Bladder microvascular endothelial cell (primary cell): ENCODE measurements at places on chromosomes 5 and 9. TPM values are rescaled to one million over a fixed set of nuclear protein-coding genes. Genes with fewer than 3 reads are reported as not detected.

Gene SPINK13
- not detected in 2 replicates for total RNA-seq

Gene PCDHGC4
- total RNA-seq, result 0.49 and 2.8 TPM in 2 replicates

Gene TUSC1
- total RNA-seq, result 5.9 and 6.8 TPM in 2 replicates

Gene PCDHA1
- 0.13 TPM in 1 of 2 replicates, not detected in the other for total RNA-seq

Gene CDC20B
- 0.06 TPM in 1 of 2 replicates, not detected in the other for total RNA-seq

Gene PCDHGA5
- total RNA-seq, result 0.49 and 2.0 TPM in 2 replicates

Gene DNAJB5
- 3.1 and 4.8 TPM in 2 replicates for total RNA-seq

Gene KCNV2
- total RNA-seq, result not detected in 2 replicates

Gene SLC2A8
- 9.9 and 11.5 TPM in 2 replicates for total RNA-seq

Gene HK3
- total RNA-seq, result under 0.01 and 0.06 TPM in 2 replicates

Gene ARHGEF28
- total RNA-seq, result 95.7 and 243 TPM in 2 replicates

Gene ERP44
- 5.3 and 14.3 TPM in 2 replicates for total RNA-seq

Gene MYO10
- 80.8 and 114 TPM in 2 replicates for total RNA-seq

Gene TMEM252
- total RNA-seq, result not detected in 2 replicates

Gene SPAG8
- 0.32 TPM in 1 of 2 replicates, not detected in the other for total RNA-seq

Gene PHF24
- total RNA-seq, result not detected in 2 replicates

Gene HRCT1
- 0.32 and 3.5 TPM in 2 replicates for total RNA-seq

Gene DMGDH
- total RNA-seq, result 0.50 TPM in 1 of 2 replicates, not detected in the other

Gene ISL1
- under 0.01 TPM in 1 of 2 replicates, not detected in the other for total RNA-seq

Gene CMYA5
- 0.06 TPM in 1 of 2 replicates, not detected in the other for total RNA-seq

Gene FBP1
- 0.49 and 0.57 TPM in 2 replicates for total RNA-seq

Gene SLC27A6
- under 0.01 TPM in 1 of 2 replicates, not detected in the other for total RNA-seq

Gene CD274
- total RNA-seq, result 10.0 and 29.0 TPM in 2 replicates

Gene CCL27
- total RNA-seq, result 0.16 TPM in 1 of 2 replicates, not detected in the other

Gene SOWAHA
- total RNA-seq, result not detected in 2 replicates

Gene CD72
- total RNA-seq, result 0.13 TPM in 1 of 2 replicates, not detected in the other

Gene CAMK2A
- total RNA-seq, result not detected in 2 replicates

Gene STK32A
- 0.31 TPM in 1 of 2 replicates, not detected in the other for total RNA-seq

Gene LCN1
- total RNA-seq, result not detected in 2 replicates

Gene SPATA31A3
- total RNA-seq, result not detected in 2 replicates

Gene ZNF782
- 1.8 and 4.7 TPM in 2 replicates for total RNA-seq

Gene TAF11L10
- total RNA-seq, result not detected in 2 replicates

Gene NXNL2
- total RNA-seq, result 0.25 and 0.32 TPM in 2 replicates

Gene RARS1
- total RNA-seq, result 82.4 and 113 TPM in 2 replicates

Gene PCDHA12
- total RNA-seq, result under 0.01 TPM in 1 of 2 replicates, not detected in the other

Gene PCDHGA10
- 2.1 and 5.2 TPM in 2 replicates for total RNA-seq

Gene FANCG
- total RNA-seq, result 20.6 and 22.7 TPM in 2 replicates

Gene LCN9
- not detected in 2 replicates for total RNA-seq

Gene PTBP3
- 27.8 and 48.1 TPM in 2 replicates for total RNA-seq

Gene ARHGEF39
- total RNA-seq, result 0.65 and 1.5 TPM in 2 replicates

Gene TGFBI
- total RNA-seq, result 5.2 and 12.8 TPM in 2 replicates

Gene CRB2
- total RNA-seq, result not detected in 2 replicates

Gene FBXW2
- total RNA-seq, result 22.3 and 42.8 TPM in 2 replicates

Gene FAM78A
- total RNA-seq, result 4.7 and 5.3 TPM in 2 replicates

Gene BTNL8
- total RNA-seq, result not detected in 2 replicates

Gene CDH6
- 0.16 and 0.19 TPM in 2 replicates for total RNA-seq
